Ascending aorta (tissue), 2 donors: ENCODE measurements at places on chromosomes 6 and 20. TPM values are rescaled to one million over a fixed set of nuclear protein-coding genes. Genes with fewer than 3 reads are reported as not detected.
A peak's percentile ranks its signal among the peaks of the same experiment; 100 is the strongest.

Gene PRRT1
- total RNA-seq, result 1.4 TPM

Gene MYB
- total RNA-seq, result not detected

- DNase-seq, result no peak
- no peaks in the 10 kb centered on the region for H3K27me3 ChIP-seq
- no peak overlapping the region for H3K27ac ChIP-seq
- H3K36me3 ChIP-seq, result no peaks in the 10 kb centered on the region
Measured at GRCh38 chr6:80454197-80454596, 347.7 kb downstream of the BCKDHB start.

DNA sequence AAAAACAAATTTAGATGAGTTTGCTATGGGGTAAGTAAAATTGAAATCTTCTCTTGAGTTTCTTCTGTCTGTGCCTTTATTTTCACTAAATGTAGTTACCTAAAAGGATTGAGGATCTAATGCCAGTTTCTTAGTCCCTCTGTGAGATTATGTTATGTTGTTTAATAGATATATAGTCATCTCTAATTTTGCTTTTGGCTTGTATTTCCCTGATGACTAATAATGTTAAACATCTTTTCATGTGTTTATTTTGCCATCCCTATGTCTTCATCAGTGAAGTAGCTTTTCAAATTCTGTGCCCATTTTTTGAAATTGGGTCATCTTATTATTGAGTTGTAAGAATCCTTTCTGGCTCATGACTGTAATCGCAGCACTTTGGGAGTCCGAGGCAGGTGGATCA lies 13.7 kb downstream of the QRSL1 start:
- H3K4me1 ChIP-seq, result no peaks in the 10 kb centered on the region
- no peaks in the 10 kb centered on the region for H3K27me3 ChIP-seq
- no peak overlapping the region for H3K27ac ChIP-seq
- DNase-seq, result no peak
- H3K36me3 ChIP-seq, result peaks cover 19% of the 10 kb centered on the region
- H3K4me3 ChIP-seq, result no peak overlapping the region

DNA sequence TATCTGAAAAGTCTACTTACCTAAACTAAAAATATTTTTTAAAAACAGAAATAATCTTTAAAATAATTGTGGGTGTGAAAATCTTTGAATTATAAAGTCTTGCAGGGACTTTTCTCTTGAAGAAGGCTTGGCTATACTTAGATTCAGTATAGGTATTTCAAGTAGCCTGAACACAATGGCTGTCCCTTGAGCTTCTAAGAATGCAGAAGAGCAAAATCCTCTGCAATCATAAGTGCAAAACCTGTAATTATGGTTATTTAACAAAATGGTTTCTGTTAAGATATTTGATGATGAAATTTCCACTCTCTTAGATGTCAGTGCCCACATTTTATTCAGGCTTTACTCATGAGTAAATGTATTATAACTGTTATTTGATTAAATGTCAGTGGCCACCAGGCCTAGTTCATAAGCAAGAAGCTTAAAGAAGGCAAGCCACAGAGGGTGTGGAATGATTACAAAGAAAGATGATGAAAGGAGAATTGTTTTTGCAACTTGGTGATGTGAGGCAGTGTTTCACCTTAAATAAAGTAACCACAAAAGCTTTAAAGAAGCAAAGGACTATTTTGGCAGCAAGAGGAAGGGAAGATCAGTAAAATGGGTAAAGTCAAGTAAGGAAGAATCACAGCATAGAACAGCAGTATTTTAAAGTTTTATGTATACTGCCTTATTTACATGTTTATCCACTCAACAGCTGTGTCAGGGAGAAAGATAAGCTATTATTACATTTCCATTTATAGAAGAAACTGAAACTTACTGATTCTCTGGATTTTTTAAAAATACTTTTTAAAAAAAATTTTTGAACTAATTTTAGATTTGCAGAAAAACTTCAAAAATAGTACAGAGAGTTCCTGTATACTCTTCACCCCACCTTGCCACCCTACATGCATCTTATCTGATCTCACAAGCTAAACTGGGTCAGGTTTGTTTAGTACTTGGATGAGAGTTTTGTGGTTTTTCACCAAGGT lies 351.2 kb upstream of the RUNX2 start:
- no peak overlapping the region for H3K4me3 ChIP-seq
- DNase-seq, result no peak

GRCh38 chr6:63346217-63346835 lies 26.5 kb upstream of the LGSN start:
- H3K4me1 ChIP-seq, result no peaks in the 10 kb centered on the region
- H3K36me3 ChIP-seq, result no peaks in the 10 kb centered on the region
- no peak overlapping the region for H3K4me3 ChIP-seq
- no peaks in the 10 kb centered on the region for H3K27me3 ChIP-seq
- no peak for DNase-seq

DNA sequence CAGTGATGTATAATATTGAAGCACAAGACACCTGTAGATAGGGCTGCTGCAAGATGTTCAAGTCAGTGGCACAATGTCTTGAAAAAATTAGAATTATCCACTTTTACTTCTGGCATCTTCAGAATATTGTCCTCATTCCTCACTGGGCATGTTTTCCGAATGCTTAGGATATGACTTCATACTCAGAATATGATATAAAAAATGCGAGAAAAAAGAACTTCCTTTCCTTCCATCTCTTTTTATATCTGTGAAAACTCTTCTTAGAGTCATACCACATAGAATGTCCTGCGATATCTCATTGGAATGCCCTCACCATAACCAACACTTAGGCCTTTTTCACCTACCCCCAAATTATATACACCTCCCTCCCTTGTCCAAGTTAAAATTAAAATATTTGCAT lies 4.6 kb downstream of the MAS1L start:
- no peak overlapping the region for H3K27ac ChIP-seq
- no peaks in the 10 kb centered on the region for H3K4me1 ChIP-seq
- H3K36me3 ChIP-seq, result no peaks in the 10 kb centered on the region
- H3K4me3 ChIP-seq, result no peak overlapping the region
- DNase-seq, result no peak

- no peaks in the 10 kb centered on the region for H3K4me1 ChIP-seq
- H3K36me3 ChIP-seq, result no peaks in the 10 kb centered on the region
- no peak overlapping the region for H3K4me3 ChIP-seq
- peak; percentile 67 for DNase-seq
- no peaks in the 10 kb centered on the region for H3K27me3 ChIP-seq
- H3K27ac ChIP-seq, result no peak overlapping the region
Measured at GRCh38 chr6:109687271-109687761, 3.7 kb downstream of the AK9 start.

GRCh38 chr6:135675862-135676261 lies 175.6 kb upstream of the PDE7B start:
- H3K36me3 ChIP-seq, result no peaks in the 10 kb centered on the region
- H3K4me3 ChIP-seq, result no peak overlapping the region
- DNase-seq, result no peak
- H3K27me3 ChIP-seq, result no peaks in the 10 kb centered on the region
- no peak overlapping the region for H3K27ac ChIP-seq

DNA sequence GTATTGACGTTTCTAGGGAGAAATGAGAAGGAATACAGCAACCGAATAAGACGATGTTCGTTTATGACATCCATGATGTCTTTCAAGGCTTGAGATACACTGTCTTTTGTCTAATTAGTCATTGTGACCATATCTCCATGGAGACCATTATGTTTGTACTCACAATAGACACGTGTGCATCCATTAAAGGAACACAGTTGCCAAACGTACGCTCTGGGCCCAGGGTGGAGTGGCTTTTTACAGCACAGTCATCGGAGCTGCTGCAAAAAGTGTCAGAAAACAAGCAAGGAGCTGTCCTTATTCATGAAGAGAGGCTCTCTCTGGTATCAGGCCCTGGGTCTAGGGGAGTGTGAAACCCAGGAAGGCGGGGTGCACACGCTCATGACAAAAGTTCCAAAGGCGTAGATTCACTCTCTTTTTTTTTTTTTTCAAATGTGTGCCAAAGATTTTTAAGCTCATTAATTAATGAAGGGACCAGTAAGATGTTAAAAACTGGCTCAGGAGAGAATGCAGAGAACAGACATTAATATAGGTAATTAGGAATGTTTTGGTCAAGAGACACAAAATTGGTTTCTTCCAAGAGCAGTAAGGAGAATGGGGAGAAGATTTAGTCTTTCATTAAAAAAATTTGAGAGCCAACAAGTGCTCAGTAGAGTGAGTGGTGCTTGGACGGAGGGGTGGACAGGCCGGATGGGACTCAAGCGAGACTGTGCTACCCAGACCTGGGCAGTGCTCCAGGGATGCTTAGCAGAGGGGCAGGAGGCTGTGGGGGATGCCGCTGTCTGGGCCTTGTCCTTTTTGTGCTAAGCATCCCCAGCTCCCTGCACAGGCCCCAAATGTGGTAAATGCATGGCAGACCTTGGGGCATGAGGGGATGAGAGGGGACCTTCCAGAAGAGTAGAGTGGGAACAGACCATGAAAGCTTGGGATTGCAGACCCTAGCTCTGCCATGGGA lies 34.9 kb upstream of the GTSF1L start:
- peaks cover 5% of the 10 kb centered on the region for H3K4me1 ChIP-seq
- no peaks in the 10 kb centered on the region for H3K36me3 ChIP-seq
- no peak overlapping the region for H3K27ac ChIP-seq
- H3K27me3 ChIP-seq, result no peaks in the 10 kb centered on the region

- DNase-seq, result no peak
- H3K27ac ChIP-seq, result peak overlapping the region; percentile 23
- H3K27me3 ChIP-seq, result no peaks in the 10 kb centered on the region
- H3K4me3 ChIP-seq, result no peak overlapping the region
- H3K4me1 ChIP-seq, result no peaks in the 10 kb centered on the region
Measured at GRCh38 chr6:34383656-34384320, 8.7 kb downstream of the NUDT3 start.

- H3K36me3 ChIP-seq, result no peaks in the 10 kb centered on the region
- no peaks in the 10 kb centered on the region for H3K27me3 ChIP-seq
- no peaks in the 10 kb centered on the region for H3K4me1 ChIP-seq
- H3K27ac ChIP-seq, result no peak overlapping the region
- no peak for DNase-seq
Measured at GRCh38 chr20:45445805-45446562, 23.6 kb upstream of the WFDC2 start.

DNA sequence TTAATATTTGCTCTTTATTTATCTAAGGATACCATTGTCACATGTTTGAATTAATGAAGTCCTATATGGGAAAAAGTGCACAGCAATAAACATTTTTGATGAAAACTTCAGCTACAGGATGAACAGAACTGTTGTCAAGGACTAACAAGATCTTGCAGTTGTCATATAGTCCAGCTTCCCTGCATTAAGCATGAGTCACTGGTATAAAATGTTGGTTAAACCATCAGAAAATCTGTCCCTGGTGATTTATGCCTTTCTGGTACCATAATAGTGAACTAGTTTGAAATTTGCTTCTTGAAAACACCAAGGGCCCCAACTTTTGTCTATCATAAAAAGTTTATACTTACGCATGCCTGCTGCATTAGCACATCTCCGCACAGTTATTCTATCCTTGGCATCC lies 60.4 kb upstream of the RSPO3 start:
- no peak overlapping the region for H3K27ac ChIP-seq
- H3K4me3 ChIP-seq, result no peak overlapping the region
- H3K27me3 ChIP-seq, result no peaks in the 10 kb centered on the region
- H3K4me1 ChIP-seq, result no peaks in the 10 kb centered on the region
- DNase-seq, result no peak

DNA sequence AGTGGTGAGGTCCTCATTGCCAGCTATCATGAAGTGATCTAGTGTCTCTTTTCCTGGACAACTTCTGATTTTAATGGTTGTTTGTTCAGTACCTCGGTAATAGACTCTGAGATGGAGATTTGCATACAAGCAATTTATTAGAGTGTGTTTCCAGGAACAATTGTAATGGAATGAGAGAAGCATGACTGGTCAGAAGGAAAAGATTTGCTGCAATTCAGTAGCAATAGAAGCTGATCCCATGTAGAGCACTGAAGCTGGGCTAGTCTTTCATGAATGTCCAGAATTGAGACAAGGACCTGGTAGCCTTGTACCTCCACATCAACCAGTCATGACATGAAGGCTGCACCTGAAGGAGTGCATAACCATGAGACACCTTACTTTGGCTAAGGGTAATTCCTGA lies 526.5 kb downstream of the NKAIN2 start:
- no peak overlapping the region for H3K4me3 ChIP-seq
- H3K36me3 ChIP-seq, result no peaks in the 10 kb centered on the region
- H3K27ac ChIP-seq, result no peak overlapping the region
- no peak for DNase-seq
- no peaks in the 10 kb centered on the region for H3K4me1 ChIP-seq

GRCh38 chr20:25224941-25225340 lies 22.9 kb upstream of the PYGB start:
- DNase-seq, result peak; percentile 61
- H3K36me3 ChIP-seq, result peaks cover 16% of the 10 kb centered on the region
- H3K27me3 ChIP-seq, result no peaks in the 10 kb centered on the region
- H3K27ac ChIP-seq, result peak overlapping the region; percentile 97

DNA sequence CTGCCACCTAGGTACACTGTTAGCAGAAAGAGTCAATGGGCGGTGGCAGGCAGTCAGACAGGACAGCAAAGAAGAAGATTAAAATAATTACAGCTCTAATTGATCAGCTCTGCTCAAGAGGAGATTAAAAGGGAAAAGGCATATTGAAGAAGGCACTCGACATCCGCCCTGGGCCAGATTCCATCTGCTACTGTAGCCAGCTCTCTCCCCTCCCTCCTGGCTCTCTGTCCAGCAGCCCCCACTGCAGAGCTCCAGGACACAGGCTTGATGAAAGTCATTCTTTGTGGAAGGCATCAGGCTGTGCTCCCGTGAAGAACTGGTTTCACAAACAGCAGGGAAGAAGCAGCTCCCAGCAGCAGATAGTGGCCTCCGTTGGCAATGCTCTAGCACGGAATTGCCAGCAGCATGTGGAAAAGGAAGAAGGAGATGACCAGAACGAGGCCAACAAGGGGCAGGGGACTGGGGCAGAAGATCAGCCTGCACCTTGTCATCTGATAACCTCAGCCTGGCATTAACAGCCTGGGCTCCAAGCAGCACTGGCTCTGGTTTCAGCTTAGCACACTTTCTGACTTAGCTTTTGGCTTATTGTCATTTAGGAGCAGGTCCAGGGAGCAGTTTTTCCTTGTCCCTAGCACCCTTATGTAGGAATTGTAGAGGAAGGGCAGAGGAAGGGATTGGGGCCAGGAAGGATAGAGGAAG lies 465.9 kb downstream of the KIF16B start:
- no peaks in the 10 kb centered on the region for H3K27me3 ChIP-seq
- DNase-seq, result no peak
- H3K4me1 ChIP-seq, result no peaks in the 10 kb centered on the region
- no peaks in the 10 kb centered on the region for H3K36me3 ChIP-seq
- no peak overlapping the region for H3K27ac ChIP-seq

GRCh38 chr20:40168981-40169620 lies 519.9 kb downstream of the MAFB start:
- H3K4me3 ChIP-seq, result no peak overlapping the region
- H3K27me3 ChIP-seq, result no peaks in the 10 kb centered on the region
- H3K27ac ChIP-seq, result no peak overlapping the region
- no peak for DNase-seq

GRCh38 chr6:76612954-76613353 lies 540.5 kb upstream of the IMPG1 start:
- H3K27me3 ChIP-seq, result no peaks in the 10 kb centered on the region
- no peak overlapping the region for H3K27ac ChIP-seq
- no peaks in the 10 kb centered on the region for H3K4me1 ChIP-seq
- H3K4me3 ChIP-seq, result no peak overlapping the region
- H3K36me3 ChIP-seq, result no peaks in the 10 kb centered on the region
- DNase-seq, result no peak
